MM.1S (cell line): ENCODE measurements at places on chromosomes 6 and 20.

- no peak for DNase-seq
Measured at GRCh38 chr6:170186941-170187668, 103.8 kb downstream of the DLL1 start.

DNA sequence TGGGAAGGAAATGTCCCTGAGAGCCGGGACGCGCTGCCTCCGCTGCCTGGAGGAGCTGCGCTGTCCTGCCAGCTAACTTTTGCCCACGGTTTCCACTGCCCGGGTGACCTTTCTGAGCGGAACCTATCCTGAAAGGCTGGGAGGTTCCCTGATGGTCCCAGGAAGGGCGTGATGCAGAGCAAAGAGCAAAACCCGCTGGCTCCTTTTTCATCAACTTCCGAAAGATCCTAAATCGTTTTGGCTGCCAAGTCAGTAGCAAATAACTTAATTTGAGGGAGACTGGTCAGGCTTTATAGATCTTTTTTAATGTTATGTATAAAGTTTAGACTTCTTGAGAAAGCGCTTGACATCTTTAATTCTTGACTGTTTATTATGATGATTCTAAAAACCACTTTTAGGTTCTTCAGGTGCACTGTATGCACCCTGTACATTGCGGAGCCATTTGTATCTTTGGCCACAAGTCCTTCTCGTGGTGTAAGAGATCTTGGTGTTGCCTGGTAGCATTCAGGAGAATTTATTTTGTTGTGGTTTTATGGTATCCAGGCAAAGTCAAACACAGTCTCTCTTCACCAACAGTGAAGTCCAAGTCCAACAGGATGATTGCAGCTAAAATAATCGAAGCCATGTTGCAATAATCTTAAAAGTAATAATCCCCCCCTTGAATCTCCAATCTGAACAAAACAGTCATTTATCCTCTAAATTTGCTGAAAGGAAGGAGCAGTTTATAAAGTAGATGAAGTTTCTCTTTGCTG is at the start of gene SYNE1:
Gene SYNE1 (minus strand): TSS at position 67 of the 752 bp plus-strand sequence. CDS start 9,031 bp downstream, outside the sequence.
- no peak for DNase-seq

GRCh38 chr6:169158174-169158573 is 95.5 kb downstream of the THBS2 start:
- DNase-seq = no peak

- no peak for DNase-seq
Measured at GRCh38 chr6:22737331-22737730, 168.0 kb downstream of the HDGFL1 start.

- DNase-seq = no peak
Measured at GRCh38 chr6:144265061-144265357, 20.1 kb upstream of the UTRN start.

- DNase-seq = no peak
Measured at GRCh38 chr6:26184367-26184891, 97.2 kb downstream of the HFE start.

GRCh38 chr6:34917626-34918285 is 28.7 kb downstream of the ANKS1A start:
- no peak for DNase-seq

DNA sequence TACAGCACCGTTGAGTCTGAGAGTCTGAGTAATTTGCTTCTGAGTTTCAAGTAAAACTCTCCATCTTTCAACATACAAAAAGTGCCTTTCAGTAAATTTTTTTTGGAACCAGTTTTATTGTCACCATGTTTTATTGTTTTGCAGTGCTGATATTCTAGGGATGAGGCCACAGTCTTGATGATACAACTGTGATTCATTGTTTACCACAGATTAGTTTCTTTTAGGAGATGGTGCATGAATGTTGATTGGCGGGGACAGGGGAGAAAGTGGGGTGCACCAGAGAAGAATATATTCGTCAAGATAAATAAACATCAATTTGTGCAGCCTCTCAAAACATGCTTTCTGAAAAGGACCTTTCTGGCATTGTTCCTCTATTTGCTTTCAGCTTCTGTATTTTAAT is 109.0 kb downstream of the MCHR2 start:
- no peak for DNase-seq

DNA sequence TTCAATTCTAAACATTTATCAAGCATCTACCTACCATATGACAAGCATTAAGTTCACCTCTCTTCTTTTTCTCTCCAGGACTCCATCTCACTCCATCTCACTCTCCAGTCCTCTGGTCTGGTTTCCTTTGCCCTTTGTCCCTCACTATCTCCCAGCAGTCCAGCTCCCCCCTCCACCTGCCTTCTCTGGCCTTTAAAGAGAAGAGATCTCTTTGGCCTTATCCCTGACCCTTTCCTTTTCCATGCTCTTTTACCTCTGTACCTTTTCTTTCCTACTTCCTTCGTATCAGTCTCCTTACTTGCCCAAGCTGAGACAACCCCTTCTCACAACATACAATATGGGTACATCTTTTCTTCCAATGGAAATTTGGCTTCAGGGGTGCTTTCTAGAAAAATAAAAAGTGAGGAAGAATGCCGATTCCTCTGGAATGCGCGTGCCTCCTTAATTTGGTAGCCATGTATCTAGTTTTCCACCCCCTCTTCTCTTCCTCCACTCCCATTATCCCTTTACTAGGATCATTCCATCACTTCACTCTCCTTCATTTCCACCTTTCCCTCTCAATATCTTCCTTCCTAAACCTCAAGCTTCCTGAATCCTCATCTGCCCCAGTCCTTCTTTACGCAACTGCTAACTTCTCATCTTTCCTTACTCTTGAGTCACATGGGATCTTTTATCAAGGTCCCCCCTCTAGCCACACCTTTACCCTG is 745 bp upstream of the AGPAT1 start:
- no peak for DNase-seq

- no peak for DNase-seq
Measured at GRCh38 chr20:2162125-2162822, 60.6 kb downstream of the STK35 start.

DNA sequence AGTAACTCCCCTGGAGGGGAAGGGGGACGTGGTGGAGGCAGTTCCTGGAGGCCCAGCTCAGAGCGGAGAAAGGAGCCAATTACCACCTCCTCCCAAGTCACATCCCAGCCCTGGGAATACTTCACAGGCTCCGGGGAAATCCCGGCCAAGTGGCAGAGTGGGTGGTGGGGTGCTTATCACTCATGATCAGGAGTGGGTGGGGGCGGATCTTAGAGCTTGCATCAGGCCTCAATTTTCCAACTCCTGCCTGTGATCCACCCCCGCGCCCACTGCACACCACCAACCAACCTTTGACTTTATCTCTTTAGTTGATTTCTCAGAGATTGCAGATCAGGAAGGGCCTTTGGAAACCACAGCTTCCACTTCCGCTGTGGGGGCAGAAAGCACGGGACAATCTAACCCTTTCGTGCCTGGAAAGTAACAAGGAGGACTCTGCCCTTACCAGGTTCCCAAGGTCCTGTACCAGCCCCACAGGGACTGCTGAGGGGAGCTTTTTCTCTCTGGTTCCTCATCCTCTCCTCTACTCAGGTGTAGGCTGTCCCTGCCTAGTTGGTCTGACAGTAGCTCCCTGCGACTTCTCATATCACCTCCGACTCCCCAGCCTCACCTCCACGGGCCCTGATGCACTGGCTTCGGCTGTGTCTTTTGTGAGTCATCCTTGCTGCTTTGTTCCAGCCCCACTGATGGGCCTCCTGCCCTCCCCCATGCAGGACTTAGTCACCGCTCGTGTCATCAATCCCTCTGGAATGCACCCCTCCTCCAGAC is 24.9 kb upstream of the IER3 start:
- no peak for DNase-seq

DNA sequence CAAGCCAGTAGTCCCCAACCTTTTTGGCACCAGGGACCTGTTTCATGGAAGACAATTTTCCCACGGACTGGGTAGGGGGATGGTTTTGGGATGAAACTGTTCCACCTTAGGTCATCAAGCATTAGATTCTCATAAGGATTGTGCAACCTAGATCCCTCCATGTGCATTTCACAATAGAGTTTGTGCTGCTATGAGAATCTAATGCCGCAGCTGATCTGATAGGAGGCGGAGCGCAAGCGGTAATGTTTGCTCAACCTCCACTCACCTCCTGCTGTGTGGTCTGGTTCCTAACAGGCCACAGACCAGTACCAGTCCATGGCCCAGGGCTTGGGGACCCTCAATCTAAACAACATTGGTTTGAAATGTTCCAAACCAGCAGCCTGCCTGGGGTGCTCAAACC is 137.0 kb upstream of the STXBP5 start:
- no peak for DNase-seq

GRCh38 chr20:39451386-39451785 is 489.2 kb downstream of the DHX35 start:
- no peak for DNase-seq

- DNase-seq = no peak
Measured at GRCh38 chr6:110613356-110613755, 136.9 kb upstream of the SLC22A16 start.

DNA sequence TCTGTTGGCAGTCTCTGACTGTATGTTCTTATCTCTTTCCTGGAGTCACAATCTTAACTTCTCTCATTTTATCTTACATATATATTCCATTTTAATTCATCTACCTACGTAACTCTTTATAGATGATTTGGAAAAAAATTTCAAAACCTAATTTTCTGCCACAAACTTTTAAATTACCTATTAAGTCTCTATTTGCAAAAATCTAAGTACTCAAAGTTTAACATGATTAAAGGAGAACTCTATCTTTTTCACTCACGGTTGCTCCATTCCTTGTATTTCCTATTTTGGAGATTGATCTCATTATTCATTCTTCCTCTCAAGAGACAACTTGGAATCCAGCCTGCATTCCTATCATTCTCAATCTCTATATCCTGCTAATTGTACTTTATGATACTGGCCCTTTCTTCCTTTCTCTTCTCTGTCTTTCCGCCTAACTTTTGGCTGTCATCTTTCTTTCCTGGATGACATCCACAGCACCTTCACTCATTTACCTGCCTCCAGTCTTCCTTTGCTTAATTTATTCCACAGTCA is 1071.1 kb upstream of the CITED2 start:
- DNase-seq = no peak

DNA sequence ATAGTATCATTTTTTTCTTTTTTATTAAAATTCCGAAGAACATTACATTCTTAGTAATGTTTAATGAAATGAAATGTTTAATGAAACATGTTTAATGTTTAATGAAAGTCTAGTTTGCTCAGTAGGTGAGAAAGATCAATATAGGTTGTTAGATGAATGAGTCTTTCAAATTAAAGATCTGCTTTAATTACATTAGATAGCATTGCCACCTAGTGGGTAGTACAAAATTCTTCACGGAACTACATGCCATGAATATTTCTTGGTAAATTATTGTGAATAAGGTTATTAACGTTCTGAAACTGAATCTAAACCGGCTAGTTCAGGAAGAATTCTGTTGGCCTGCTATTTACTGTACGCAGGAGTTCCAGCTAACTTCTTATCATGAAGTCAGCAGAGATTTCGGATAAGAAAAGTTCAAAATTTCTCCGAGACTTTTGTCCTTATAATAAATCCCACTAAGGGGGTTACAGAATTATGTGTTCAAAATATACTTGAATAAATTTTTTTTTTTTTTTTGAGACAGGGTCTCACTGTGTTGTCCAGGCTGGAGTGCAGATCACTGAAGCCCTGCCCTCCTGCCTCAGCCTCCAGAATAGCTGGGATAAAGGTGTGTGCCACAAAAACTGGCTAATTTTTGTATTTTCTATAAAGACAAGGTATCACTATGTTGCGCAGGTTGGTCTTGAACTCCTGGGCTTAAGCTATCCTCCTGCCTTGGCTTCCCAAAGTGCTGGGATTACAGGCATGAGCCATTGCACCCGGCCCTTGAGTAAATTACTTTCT is 7.9 kb upstream of the GMNN start:
- peak; percentile 53 for DNase-seq

DNA sequence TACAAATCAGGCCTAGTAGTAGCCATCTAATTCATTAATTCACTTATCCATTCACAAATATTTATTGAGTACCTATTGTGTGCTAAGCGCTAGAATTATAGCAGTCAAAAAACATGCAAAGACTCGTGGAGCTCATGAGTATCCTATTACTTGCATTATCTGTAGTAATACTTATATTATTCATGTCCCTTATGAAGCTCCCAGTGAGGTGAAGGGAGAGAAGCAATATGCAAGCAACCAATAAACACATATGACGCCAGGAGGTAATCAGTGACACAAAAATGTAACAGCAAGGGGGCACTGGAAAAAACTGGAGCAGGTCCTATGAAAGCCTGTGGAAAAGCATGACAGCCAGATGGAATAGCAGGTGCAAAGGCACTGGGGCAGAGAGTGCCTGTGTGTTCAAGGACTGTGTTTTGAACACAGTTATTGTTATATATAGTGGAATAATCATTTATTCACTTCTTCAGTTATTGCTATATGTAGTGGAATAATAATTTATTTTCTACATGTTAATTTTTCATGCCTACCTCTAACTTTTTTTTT is 109.5 kb downstream of the KIF13A start:
- no peak for DNase-seq

GRCh38 chr6:24797596-24798216 is 1.0 kb downstream of the ARMH2 start:
- DNase-seq = no peak

DNA sequence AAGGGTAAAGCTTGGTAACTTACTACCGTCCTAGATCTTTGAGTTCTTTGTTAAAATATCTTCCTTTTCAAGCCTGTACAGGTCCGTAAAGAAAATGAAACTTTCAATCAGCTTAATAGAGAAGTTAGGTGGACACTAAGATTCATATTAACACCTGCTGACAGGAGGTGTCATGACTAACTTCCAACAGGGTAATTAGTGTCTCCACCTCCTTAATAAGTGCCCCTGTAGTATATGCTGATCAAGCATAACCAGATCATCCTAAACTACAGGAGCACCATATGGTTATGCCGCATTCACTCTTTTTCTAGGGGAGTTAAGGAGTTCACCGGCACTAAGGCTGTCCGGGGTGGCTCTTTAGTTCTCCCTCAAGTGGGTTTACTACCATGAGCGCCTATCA is 23.9 kb upstream of the RALGAPA2 start:
- no peak for DNase-seq

GRCh38 chr20:22689266-22689665 is 104.9 kb upstream of the FOXA2 start:
- DNase-seq = no peak

- no peak for DNase-seq
Measured at GRCh38 chr6:161463071-161463470, 189.2 kb upstream of the AGPAT4 start.

GRCh38 chr6:143000811-143001210 is 55.8 kb upstream of the HIVEP2 start:
- DNase-seq = no peak

- DNase-seq = peak; percentile 27
Measured at GRCh38 chr6:2971420-2972218, at the start of gene SERPINB6. Gene SERPINB6, minus strand, starts transcription at chr6:2971567. Its CDS starts 12,235 bp downstream, at chr6:2959332.

GRCh38 chr20:49319208-49319809 is 41.5 kb upstream of the ZNFX1 start:
- no peak for DNase-seq

DNA sequence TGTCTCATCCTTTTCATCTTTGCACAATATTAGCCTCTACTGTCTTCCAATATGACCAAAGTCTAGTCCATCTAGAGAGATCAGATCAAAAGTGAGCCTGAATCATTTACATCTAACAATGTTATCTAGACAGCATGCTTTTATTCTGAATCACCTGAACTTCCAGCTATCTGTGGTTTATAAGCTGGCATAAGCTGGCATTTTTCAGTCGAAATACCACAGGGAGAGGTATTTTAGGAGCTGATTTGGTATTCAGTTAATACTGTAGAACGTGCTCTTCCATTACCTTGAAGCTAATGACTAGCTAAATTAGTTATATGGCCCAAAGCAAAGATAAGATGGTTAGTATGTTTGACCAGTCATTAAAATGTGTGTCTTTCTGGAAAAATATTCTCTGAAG is 188.3 kb upstream of the AGPAT4 start:
- DNase-seq = no peak

GRCh38 chr6:147509891-147510290 is 1.4 kb downstream of the SAMD5 start:
- no peak for DNase-seq
